ENCODE measurements at places on chromosomes 4 and X.

DNA sequence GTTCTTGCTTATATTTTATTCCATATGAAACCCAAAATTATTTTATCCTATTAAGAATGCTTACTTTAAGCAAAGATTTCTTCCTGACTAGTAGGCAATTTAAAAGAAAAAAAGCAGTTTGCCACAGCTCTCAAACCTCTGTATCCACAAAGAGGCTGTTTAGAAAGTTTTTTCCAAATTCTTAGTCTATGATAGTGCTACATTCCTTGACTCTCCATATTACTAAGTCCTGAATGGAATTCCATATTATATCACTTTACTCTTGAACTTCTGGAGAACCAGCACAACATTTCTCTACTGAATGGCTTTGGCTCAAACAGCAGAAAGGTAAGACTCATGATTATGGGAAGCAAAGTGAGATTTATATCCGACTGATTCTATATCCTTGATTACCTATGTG lies 8.3 kb downstream of the SLC10A6 start:
- peak; percentile 12 for DNase-seq

DNA sequence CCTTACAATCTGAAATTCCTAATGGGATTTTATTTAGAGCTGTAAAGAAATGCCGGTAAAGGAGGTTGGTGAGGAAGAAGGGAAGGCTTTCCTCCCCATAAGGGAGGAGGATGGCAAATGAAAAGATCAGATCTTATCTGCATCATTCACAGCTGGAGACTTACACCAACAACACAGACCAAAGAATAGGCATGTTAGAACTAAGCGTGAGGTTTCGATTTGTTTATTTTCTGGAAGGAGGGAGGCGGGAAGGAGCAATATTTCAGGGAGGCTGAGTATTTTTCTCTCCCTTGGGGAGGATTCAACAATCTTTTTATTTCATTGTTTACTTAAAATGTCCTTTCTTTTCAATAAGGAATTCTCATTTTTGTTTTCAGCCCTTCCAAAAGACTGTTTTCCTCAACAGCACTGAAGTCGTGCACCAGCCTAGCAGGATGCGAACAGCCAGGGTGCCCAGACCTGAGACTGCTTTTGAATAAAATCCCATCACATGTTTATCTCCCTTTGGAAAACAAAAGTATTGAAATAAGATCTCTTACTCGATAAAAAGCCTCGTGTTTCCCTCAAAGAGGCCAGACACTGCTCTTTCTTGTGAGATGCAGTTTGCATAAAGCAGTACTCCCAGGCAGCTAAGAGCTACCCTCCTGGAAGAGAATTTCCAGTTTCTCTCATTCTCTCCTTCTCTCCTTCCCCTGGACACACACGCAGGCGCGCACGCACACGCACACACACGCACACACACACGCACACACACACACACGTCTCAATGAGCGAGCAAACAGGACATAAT lies 236.1 kb downstream of the MGST2 start:
- DNase-seq: peak; percentile 58

DNA sequence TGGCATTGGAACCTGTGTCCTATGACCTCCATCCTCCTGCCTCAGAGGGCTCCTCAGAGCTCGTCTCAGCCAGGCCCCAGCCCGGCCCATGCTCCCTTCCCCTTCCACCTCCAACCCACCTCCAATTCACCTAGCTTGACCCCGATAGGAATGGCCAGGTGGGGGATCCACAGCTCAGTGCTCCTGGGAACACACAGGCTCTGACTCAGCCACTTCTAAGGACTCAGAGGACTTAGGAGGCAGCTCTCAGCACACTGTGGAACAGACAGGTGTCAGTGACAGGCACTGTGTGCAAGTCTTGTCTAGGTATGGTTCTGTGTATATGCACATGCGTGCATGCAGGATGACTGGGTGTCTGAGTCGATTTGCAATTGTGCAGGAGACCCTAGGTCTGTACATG lies 44.8 kb downstream of the PJA1 start:
- DNase-seq: no peak

GRCh38 chrX:39144956-39145355 lies 343.7 kb downstream of the MID1IP1 start:
- DNase-seq: no peak

GRCh38 chr4:88759895-88760290 lies 62.3 kb upstream of the NAP1L5 start:
- DNase-seq: no peak

GRCh38 chr4:4666187-4666586 lies 124.3 kb upstream of the STX18 start:
- no peak for DNase-seq

- DNase-seq: peak; percentile 92
Observed at GRCh38 chr4:124953061-124953460, 240.5 kb upstream of the ANKRD50 start.

- no peak for DNase-seq
Observed at GRCh38 chr4:12701384-12701783, 782.8 kb downstream of the RAB28 start.

GRCh38 chrX:130975947-130976346 lies 72.9 kb upstream of the ENOX2 start:
- peak; percentile 60 for DNase-seq

- no peak for DNase-seq
Observed at GRCh38 chr4:147625733-147626132, 8.5 kb downstream of the TMEM184C start.

- peak; percentile 80 for DNase-seq
Observed at GRCh38 chr4:153620352-153620751, 63.7 kb upstream of the TLR2 start.

DNA sequence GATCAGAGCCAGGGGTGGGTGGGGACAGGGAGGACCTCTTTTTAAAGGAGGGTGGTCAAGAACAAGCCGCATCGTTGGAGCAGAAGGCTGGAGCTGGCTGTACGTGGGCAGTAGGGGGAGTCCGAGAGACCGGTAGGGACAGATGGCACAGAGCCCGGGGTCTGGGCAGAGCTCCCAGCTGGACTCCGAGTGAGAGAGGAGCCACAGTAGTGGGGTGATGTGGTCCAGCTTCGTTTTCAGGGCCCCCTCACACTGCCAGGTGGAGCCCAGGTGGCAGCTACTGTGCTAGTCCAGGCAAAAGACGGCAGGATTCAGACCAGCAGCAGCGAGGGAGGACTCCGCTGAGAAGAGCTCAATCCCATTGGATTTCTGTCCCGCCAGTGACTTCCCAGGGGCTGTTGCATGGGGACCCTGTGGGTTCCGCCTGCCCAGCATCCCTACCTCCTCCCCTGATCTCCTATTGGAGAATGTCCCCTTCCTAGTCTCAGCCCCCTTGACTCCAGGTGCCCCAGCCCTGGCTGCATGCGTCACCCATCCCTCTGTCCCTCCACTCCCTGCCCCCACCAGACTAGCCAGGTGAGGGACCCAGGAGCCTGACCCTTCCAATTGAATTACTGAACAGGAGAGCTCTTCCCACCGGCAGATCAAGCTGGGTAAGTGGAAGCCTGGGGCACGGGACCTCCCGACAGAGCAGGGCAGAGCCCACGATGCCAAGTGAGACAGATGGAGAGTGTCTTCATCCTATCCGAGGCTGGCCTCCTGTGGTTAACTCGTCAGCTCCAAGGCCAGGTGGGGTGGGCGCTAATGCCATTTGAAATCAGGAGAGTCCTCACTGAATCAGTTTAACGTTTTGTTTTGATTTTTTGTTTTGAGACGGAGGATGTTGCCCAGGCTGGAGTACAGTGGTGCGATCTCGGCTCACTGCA lies 2.9 kb downstream of the ARHGAP4 start:
- peak; percentile 66 for DNase-seq

DNA sequence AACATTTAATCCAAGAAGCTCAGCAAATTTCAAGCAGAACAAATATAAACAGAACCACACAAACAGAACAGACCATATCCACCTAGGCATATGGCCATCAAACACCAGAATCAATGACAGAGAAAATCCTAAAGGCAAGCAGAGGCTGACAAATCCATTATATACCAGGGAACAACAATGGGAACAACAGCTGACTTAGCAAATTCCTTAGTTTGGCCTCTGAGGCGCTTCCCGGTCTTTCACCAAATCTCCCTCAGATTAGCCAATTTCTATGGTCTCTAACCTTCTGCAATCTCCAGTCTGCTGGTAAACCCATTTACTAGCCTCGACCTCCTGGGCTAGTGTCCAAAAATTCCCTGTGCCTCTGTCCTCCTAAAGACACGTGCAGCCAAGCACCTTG lies 59.2 kb downstream of the GPR143 start:
- no peak for DNase-seq

DNA sequence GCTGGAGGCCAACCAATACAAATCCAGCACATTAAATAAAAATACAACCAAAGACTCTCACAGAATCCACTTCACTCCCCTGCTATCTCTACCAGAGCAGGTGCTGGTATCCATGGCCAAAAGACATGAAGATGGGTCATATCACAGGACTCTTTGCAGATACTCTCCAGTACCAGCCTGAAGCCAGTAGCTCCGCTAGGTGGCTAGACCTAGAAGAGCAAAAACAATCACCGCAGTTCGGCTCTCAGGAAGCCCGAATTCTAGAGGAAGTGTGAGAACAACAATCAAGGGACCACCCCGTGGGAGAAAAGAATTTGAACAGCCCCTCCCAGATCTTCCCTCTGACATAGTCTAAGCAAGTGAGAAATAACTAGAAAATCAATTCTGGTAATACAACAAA lies 20.2 kb downstream of the CLIC2 start:
- no peak for DNase-seq

- DNase-seq: no peak
Observed at GRCh38 chr4:89400287-89401035, 92.9 kb upstream of the GPRIN3 start.

DNA sequence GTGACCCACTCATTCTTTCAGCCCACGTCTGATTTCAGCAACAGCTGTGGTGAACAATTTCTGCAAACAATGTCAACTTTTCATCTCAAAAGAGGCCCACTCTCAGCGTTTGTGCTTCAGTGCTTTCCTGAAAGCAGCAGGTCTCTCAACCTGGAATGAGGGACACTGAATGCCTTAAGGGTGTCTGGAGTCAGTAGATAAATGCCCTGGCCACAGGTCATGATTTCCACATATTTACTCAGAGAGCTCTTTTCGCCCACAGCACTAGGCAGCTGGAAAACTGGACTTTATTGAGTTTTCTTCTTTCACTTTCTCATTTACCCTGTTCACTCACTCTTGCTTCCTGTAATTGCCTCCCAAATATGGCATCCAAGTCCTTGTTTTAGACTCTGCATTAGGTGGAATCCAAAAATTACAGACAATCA lies 52.8 kb downstream of the NPFFR2 start:
- peak; percentile 23 for DNase-seq

DNA sequence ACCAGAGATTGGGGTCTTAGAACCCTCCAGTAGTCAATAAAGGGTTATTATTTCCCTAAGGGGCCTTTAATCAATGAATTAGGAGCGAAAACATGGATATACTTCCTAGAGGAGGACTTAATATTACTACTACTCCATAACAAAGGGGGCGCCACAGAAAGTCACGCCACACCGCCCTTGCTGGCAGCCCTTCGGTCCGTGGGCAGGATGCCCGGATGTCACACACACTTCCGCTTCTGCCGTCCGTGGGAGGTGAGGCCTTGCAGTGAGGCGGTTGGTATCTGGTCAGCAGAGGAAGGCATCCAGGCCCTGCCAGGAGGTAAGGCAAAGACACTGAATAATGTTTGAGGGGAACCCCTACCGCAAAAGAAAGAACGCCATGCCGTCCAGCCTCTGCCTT lies 436 bp downstream of the MAGEB10 start:
- DNase-seq: no peak

DNA sequence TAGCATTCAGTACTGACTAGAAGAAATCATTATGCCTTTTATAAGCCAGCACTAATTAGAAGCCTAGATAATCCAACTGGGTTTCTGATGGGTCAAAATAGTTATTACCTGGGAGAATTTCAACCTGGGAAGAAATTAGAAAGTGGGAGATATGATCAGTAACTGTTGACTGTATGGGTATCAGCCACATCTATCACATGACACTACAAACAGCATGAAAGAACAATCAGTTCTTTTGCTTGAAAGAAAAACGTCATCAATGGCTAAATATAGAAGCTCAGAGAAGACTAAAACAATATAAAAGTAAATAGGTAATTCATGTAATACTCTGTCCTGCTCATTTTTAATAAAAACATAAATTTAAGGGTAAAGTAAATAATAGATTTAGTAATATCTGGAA lies 145.1 kb downstream of the CAMK2D start:
- DNase-seq: no peak

GRCh38 chrX:43949669-43950068 lies 23.5 kb downstream of the NDP start:
- DNase-seq: peak; percentile 7

GRCh38 chr4:48604527-48604926 lies 114.5 kb downstream of the ZAR1 start:
- DNase-seq: no peak

DNA sequence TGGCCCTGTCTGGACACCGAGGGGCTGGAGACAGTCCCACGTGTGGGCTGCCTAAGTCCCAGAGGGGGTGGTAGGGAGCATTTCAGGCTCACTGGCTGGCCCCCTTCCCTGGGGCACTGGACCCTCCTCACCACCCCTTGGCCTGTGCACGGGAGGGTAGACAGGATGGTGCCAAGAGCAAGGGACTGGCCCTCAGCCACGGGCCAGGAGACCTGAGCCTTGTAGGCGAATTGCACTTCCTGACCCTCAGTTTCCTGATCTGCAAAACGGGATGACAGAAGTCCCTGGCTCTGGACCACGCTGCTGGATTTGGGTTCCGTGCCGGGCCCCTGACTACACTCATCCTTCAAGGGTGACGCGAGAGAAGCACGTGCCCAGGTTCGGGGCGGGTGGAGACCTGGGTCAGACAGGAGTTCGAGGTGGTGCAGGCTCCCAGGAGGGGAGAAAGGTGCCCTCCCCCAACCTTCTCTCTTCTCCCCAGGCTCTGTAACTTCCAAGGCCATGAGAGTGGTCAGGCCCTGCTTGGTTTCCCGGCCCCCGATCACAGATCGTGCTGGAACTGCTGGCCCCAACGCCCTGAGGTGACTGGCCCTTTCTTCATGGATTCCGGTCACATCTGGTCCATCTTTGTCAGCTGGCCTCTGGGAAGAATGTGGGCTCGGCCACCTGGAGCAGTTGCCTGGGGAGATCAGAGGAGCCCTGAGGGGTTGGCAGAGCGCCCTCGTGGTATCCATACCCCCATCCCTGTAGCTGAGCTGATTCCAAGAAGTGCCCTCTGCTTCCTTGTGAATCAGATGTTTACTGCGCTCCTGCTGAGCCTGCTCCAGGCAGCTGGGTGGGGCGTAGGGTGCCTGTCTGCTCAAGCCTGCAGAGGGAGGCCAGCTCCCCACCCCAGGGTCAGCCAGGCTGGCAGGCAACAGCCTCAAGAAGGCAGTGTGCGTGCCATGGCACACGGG lies 3.3 kb downstream of the SH3BP2 start:
- peak; percentile 68 for DNase-seq

DNA sequence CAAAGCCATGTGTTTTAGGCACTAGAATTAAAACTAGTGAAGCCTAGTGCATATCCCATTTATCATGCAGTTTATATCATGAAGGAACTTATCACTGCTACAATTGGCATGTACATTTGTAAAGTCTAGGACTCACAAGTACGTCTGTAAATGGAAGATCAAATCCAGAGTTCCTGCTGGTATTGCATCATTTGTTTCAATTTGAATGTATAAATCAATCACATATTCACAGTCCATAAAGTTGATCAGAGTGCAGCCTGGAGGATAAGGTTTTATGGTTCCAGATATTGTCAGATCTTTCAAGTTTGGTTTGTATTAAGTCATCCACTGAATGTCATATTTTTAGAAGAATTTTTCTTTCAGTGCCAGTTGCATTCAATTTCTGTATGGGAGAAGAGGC lies 32.6 kb upstream of the PDE5A start:
- no peak for DNase-seq

Measured in adipocyte (in vitro differentiated cells).